ENCODE measurements at places on chromosomes 11 and 22.

GRCh38 chr22:31844941-31845340 is 91.1 kb downstream of the DEPDC5 start:
- no peak for DNase-seq

DNA sequence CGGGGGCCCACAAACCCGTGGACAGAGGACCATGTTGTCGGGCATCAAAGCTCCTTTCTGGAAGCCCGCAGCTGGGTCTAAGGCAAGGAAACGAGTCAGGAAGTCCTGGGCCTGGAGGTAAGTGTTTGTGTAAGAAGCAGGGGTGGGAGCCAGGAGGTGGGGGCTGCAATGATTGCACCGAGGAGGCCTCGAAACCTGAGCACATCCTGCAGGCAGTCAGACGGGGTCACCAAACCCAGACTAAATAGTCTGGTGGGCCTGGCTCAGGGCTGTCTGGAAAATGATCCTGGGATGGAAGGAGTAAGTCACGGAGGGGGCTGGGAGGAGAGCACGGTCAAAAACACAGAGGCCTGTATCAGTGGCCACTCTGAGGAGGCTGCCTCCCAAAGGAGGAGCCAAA is 539.2 kb downstream of the MN1 start:
- no peak for DNase-seq

- no peak for DNase-seq
Measured at GRCh38 chr11:102267609-102268008, 49.7 kb upstream of the BIRC3 start.

- DNase-seq = no peak
Measured at GRCh38 chr22:42277988-42278776, 7.7 kb upstream of the TCF20 start.

- DNase-seq = no peak
Measured at GRCh38 chr11:35290876-35291275, 128.5 kb downstream of the SLC1A2 start.

- DNase-seq = no peak
Measured at GRCh38 chr11:64842851-64843685, 1.4 kb downstream of the CDC42BPG start.

- DNase-seq = no peak
Measured at GRCh38 chr11:34605481-34606325, 15.2 kb upstream of the EHF start.

DNA sequence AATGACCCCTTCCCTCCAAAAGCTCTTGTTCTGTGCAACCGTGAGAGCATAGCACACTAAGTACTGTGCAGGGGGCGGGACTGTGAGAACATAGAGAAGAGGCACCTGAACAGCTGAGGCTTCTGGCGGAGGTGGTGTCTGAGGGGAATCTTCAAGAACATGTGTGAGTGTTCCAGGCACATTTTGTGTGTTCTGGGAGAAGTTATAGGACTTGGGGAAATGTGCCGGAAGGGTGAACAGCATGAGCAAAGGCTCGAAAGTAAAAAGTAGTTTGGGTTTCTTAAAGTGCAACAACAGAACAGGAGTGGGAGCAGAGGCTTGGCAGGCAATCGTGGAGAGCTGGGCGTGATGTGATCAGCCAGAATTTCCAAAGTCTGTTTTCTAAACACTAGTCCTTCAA is 12.4 kb upstream of the SYN3 start:
- DNase-seq = no peak
